Stimulated activated CD8-positive, alpha-beta memory T cell treated with anti-CD3 and anti-CD28 coated beads, Interleukin-4, amount 100 ng/mL, for 4 hours (primary cell): ENCODE measurements at places on chromosomes 2 and 18.

GRCh38 chr2:83331810-83332209, 1127.3 kb downstream of the SUCLG1 start:
- no peak for DNase-seq

DNA sequence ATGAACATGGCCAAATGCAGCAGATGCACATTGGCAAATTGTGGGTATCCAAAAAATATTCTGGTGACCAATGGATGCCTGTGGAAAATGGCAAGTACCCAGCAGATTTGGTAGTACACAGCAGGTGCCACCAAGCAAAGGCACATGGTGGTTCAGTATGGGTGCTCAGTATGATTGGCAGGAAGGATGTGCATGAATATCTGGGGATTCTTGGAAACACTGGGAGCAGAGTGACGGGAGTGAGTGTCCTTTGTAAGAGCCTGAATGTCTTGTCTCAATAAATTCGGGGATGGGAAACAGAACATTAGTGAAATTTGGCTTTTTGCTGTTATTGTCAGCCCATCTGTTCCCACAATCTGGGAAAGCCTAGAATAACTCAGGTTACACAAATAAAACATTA, 36.8 kb upstream of the ACADL start:
- DNase-seq = no peak

DNA sequence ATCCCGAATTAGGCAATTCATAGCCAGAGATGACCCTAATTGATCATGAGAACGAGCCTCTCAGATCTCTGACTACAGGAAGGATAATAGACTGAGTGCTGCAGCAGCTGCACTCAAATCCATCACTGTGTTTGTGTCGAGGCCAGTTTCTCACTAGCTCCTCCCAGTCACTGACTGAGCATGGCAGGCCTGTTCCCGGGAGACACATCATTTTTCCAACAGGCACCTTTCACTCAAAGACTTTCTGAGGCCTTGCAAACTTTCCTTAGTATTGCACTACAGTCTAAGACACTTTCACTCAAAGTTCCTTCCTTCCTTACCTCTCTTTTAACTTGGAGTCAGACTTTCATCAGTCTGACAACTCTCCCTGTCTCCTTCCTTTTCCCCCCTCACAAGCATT, 13.7 kb downstream of the SOS1 start:
- no peak for DNase-seq

GRCh38 chr18:31440787-31441186, 6.8 kb upstream of the DSG3 start:
- no peak for DNase-seq

DNA sequence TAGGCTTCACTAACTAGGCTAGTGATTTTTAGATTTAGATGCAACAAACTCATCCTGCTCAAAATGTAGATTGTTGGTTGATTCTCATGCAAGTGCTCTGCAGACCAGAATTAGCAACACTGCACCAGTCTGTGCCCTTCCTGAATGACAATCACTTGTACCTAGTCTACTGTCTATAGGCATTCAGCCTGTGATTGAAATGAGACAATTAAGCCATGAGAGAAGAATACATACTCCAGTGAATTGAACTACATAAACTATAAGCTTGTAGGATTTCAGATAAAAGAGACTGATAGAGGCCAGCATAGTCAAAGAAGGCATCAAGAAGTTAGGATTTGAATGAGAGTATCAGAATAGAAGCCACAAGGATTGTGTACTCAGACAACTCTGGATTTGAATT, 138.3 kb upstream of the NRXN1 start:
- DNase-seq = no peak

GRCh38 chr2:223199531-223200515, 147.8 kb downstream of the KCNE4 start:
- DNase-seq = no peak

DNA sequence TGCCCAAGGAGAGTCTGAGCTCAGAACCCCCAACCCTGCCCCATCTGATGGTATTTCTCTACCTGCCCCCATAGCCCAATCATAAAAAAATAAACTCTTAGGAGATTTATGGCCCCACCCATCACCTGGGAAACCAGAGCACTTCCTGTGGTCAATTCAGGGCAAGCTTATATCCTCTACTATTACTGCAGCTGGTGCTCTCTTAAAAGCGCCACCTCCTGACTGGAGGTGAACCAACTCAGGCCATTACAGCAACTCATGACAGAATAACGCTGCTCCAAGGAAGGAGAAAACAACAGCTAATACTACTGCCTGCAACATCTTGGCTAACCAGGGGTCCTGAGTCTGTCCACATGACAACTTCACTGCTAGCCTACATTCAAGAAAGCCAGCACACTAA, 195.7 kb downstream of the MTCL1 start:
- no peak for DNase-seq

DNA sequence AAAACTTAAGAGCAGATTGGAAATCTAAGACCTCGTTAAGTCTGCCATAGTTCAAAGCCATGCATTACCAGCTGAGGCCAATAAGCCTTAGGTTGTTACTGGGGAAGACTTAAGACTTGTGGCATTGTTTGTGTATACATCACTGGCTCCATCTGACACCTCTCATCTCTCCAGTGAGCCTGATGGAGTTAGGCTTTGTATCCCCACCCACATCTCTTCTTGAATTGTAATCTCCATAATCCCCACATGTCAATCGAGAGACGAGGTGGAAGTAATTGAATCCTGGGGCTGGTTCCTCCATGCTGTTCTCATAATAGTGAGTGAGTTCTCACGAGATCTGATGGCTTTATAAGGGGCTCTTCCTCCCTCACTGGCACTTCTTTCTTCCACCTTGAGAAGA, 404.6 kb downstream of the ARHGAP15 start:
- DNase-seq = no peak

GRCh38 chr2:219109471-219109870, 48.8 kb upstream of the IHH start:
- peak; percentile 24 for DNase-seq

DNA sequence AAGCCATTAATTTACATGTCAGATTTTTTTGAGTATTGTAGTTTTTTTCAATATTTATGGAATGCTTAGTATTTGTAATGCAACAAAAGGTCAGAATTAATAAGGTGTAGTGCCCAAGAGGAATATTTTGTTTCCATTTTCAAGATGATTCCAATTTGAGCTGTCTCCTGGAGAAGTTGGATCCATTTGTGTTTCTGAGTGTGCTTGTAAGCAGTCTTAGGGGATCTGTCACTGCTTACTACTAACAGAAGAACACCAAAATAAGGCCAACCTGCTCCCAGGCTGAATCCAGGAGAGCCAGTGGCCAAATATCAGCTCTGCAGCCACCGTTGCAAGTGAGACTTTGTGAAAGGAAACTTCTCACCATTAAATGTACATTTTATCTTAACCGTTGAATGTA, 129.9 kb downstream of the AGAP1 start:
- DNase-seq = no peak

DNA sequence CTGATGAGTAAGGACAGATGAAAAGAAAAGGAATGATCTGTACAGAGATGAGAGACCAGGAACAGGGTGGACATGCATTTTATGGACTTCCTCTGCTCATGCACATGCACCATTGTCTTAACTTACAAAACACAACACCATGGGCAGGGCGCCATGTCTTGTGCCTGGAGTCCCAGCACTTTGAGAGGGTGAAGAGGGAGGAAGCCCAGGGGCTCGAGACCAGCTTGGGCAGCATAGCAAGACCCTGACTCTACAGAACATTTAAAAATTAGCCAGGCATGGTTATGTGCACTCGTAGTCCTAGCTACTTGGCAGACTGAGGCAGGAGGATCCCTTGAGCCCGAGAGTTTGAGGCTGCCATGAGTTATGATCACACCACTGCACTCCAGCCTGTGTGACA, 86.9 kb downstream of the ZFP36L2 start:
- DNase-seq = no peak

DNA sequence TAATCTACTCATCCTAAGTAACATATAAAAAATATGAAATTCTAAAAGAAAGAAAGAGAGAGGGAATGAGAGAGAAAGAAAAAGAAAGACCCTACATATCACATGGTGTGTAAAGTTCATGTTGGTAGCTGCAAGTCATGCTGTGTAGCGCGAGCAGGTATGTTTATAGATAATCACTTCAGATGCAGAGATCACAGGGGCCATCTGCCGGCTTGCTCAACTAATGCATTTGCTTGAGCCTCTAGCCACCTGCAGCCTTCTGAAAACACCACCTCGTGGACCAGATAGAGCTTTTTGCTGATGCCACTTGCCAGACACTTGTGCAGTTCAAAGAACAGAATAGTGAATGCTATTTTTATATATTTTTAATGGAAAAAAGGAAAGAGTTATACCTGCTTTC, 37.6 kb downstream of the CDH7 start:
- DNase-seq = no peak

GRCh38 chr2:187976986-187977333, 314.7 kb upstream of the GULP1 start:
- no peak for DNase-seq

GRCh38 chr18:34221971-34222306, 2.8 kb downstream of the NOL4 start:
- DNase-seq = no peak

DNA sequence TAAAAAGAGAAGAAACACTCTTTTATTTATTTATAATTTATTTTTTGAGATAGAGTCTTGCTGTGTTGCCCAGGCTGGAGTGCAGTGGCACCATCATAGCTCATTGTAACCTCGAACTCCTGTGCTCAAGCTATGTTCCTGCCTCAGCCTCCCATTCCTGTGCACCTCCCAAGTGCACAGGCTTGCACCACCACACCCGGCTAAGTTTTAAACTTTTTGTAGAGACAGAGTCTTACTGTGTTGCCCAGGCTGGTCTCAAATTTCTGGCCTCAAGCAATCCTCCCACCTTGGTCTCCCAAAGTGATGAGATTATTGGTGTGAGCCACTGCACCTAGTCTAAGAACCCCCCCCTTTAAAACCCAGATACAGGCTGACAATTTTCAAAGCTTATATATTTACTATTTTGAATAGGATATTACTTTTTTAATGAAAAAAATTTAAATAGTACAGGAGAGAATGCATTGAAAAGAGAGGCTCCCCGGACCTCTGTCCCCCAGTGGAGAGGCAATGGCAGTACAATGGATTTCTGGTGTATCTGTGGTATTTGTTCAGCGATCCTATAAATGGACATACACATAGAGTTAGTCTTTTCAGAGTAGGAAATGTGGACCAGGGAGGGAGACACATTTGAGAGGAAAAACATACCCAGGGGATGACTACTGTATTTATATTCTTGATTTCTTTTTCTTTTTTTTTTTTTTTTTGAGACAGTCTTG, 48.1 kb upstream of the CNOT11 start:
- DNase-seq = no peak

DNA sequence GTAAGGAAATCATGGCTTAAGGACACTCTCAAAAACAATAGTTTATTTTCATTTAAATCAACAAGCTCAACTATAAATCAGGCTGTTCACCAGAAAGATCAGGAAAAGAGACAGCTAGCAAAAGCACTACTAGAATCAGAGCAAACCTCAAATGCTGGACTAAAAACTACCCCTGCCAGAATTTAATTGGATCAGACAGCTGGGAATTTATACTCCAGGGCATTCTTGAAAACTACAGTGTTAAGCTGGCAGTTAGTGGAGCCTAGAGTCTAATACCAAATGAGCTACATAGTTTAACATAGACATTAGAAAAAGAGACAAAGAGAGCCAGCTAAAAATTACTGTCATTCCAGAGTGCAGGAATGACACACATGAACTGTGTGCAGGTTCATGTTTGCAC, 1016.4 kb upstream of the CRIM1 start:
- DNase-seq = no peak

- no peak for DNase-seq
Measured at GRCh38 chr2:135962366-135963123, 22.9 kb downstream of the DARS1 start.

DNA sequence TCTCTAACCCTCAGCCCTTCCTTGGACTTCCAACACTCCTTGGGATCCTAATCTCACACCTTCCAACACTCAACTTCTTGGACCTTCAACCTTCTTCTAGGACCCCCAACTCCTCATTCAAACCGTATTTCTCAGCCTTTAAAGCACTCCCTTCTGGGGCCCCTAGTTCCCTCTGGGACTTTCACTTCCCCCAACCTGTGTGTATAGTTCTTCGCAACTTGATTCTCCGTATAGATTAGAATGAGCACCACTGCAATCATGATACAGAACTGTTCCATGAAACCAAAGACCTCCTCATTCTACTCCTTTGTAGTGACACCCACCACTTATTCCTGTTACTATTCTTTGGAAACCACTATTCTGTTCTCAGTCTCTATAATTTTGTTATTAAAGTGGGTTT, 62.0 kb upstream of the NFU1 start:
- no peak for DNase-seq

GRCh38 chr2:226760412-226761194, 39.0 kb downstream of the IRS1 start:
- DNase-seq = no peak

DNA sequence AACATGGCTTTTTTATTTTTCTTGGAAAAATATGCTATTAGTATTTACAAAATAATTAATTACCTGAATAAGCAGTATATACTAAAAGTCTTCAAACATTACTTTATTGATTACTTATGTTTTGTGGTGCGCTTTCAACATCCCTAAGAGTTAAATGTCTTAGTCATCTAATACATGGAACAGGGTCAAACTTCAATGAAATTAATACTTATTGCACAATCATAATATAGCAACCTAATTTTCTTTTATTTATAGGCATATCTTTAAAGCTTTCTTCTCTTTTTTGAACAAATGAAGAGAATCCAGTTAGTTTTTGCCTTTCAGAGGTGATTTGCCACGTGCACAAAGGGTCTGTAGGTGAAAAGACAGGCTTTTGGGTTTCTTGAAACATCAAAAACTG, 6.0 kb downstream of the LRATD1 start:
- DNase-seq = no peak

DNA sequence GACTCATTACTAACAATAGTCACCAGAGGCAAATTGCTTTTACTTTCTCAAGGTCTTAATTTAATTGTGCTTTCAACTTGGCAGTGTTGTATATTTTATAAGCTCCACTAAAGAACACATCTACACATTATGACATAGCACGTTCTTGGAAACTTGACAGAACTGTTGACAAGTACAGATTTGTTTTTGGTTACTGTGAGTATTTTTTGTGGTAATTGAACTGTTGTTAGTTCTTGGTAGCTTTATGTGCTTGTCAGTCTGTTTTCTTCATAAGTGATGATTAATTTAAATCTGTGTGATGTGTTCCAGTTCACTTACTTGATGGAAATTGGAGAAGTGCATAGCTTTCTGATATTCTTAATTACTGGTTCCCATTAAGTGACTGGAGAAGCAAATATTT, 63.9 kb downstream of the COMMD1 start:
- DNase-seq = no peak

DNA sequence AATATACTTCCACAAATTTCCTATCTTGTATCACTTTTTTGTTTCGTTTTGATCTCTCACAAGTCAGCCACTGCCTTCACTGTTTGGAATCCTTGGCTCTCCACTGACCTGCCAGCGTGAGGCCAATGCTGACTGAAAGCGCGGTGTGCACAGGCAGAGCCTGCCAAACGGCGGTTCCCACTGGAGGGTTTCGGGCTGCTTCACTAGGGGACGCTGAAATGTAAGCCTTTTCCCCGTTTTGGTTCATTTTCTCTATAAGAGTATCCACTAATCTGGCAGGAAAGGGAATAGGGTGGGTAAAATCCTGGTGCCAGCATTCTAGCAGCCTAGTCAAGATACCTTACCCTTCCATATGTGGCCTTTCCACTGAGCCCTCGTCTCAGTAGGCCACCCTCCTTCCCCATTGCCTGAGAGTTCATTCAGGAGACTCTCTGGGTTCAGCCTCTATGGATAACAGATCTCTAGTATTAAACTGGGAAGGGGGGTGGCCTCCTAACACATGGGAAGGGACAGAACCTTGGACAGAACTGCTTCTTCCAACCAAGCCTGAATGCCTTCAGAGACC, 91.5 kb downstream of the DYM start:
- DNase-seq = no peak

GRCh38 chr2:23381485-23381884, 3.5 kb upstream of the KLHL29 start:
- DNase-seq = no peak
